Progenitor cell of endocrine pancreas (in vitro differentiated cells): ENCODE measurements at places on chromosomes 2 and 18. TPM values are rescaled to one million over a fixed set of nuclear protein-coding genes. Genes with fewer than 3 reads are reported as not detected.

DNA sequence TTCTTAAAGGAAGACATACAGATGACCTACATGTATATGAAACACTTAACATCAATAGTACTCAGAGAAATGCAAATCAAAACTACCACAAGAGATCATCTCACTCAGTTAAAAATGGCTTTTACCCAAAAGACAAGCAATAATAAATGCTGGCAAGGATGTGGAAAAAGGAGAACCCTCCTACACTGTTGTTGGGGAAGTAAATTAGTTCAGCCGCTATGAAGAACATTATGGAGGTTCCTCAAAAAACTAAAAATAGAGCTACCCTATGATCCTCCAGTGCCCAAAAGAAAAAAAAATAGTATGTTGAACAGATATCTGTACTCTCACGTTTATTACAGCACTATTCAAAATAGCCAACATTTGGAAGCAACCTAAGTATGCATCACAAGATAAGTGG lies 1579.4 kb upstream of the TMEFF2 start:
- DNase-seq = no peak

- no peak for DNase-seq
Measured at GRCh38 chr18:8040021-8040420, 472.9 kb downstream of the PTPRM start.

- no peak for DNase-seq
Measured at GRCh38 chr2:223725494-223725893, 111.9 kb downstream of the AP1S3 start.

ETAA1 gene
- 22.7 and 24.3 TPM in 2 replicates for total RNA-seq

- DNase-seq = no peak
Measured at GRCh38 chr2:53208815-53209214, 558.8 kb upstream of the CHAC2 start.
